ENCODE measurements at places on chromosomes 4 and X.

DNA sequence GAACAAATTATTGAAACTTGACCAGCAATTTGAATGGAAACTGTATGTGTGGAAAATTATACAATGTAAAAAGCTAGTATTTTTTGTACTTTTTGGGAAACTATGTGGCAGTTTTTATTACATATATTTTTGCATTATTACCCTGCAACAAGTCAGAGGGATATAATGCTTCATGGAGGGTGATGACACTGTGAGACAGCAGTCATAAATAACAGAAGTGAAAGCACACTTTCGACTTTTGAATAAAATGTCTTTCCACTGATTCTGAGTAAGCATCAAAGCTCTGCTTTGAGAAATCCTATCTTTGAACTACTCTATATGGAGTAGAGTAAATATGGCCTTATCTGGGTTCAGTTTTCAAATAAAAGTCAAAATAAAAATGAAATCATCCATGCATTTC is 122.6 kb upstream of the PABPC4L start:
- no peak for DNase-seq

- DNase-seq = peak; percentile 30
Measured at GRCh38 chr4:3363411-3364141, 70.8 kb downstream of the RGS12 start.

- DNase-seq = no peak
Measured at GRCh38 chr4:82501154-82501442, 60.7 kb downstream of the TMEM150C start.

DNA sequence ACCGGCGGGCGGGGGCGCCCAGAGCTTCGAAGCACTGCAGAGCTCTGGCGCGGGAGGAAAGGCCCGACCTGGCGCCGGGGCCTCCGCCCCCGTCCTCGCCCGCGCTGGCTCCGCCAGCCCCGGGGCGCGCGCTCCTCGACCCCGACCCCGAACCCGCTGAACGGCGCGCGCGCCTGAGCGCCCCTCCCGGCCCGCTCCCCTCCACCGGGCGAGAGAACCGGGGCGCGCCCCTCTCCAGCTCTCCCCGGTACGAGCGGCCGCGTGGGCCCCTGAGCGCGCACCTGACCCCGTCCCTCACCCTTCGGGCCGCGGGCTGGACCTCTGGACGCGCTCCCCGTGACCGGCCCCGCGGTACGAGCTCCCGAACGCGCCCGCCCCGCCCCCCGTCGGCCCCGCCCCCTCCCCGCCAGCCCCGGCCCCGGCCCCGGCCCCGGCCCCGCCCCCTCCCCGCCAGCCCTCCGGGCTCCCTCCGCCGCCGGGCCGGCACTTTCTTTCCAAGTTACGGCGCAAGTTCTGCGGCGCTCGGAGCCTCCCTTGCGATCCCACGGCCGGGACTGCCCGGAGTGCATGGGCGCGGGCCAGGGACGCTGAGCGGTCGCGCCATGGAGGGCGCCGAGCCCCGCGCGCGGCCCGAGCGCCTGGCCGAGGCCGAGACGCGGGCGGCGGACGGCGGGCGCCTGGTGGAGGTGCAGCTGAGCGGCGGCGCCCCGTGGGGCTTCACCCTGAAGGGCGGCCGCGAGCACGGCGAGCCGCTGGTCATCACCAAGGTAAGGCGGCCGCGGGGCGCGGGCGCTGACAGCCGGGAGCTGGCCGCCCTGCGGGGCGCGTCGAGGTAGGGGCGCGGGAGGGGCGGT is at the start of gene SHROOM2:
TSS of gene SHROOM2 (plus strand) at position 486 of the 854 bp plus-strand sequence. CDS start at position 603, 117 bp downstream.
- no peak for DNase-seq

- DNase-seq = no peak
Measured at GRCh38 chr4:8828869-8829268, 42.8 kb downstream of the HMX1 start.

DNA sequence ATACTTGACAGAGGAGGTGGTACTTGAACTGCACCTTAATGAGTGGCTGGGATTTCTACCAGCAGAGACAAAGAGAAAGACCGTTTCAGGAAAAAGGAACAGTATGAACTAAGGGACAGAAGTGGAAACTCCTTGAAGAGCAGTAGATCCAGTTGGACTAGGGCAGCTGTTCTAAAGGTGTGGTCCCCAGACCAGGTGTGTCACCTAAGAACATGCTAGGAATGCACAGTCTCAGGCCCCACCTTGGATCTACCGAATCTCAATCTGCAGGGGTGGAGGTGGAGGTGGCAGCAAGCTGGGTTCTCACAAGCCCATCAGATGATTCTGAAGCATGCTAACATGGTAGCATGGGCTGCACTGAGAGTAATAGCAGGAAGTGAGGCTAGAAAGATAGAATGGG is 22.3 kb downstream of the DAPP1 start:
- no peak for DNase-seq

DNA sequence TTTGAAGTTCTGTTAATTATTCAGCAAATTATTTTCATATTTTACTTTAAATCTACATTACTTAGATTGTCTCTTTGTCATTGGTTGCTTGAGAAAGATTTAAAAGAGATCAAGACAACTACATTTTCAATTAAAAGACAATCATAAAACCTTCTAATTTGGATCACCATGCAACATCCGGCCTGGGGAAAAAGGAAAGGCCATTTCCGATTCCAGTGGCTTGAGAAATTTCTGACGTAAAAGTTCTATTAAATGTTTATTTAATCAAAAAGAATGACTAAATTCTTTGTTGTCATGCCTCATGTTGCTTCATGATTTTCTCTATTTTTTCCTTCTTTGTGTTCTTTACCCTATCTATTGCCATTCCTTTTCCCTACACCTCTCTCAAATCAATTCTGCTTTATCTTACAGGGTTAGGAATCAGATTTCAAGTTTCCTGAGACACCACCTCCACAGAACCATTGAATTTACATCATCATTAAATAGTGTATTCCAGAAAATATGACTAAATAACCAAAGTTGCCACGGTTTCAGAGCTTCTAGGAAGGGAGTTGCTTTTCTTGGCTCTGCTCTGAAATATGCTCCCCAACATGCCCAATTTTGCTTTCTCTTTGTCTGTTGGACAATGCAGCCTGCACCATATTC is 124.6 kb upstream of the ACSL4 start:
- DNase-seq = no peak

Data from common myeloid progenitor, CD34-positive (primary cell).